Stimulated activated CD8-positive, alpha-beta memory T cell treated with anti-CD3 and anti-CD28 coated beads, Interleukin-4, amount 100 ng/mL, for 1 hour (primary cell): ENCODE measurements at places on chromosomes 16 and 17.

DNA sequence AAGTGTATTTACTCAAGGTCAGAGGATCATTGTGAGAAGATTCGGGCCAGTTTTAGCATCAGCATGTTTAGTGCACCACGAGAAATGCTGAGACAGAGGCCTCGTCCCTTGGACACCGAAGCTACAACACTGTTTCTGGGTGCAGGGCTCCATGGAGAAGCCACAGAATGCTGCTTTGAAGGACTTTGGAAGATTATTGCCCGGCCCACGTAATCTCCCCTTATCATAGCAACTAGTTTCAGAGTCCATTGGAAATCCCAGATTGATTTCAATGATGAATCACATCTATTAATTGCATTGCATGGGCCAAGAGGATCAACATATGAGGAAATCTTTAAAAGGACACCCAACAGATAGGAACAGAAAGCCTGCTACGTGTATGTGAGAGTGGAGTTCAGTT lies 156.0 kb downstream of the MAF start:
- DNase-seq, result no peak

DNA sequence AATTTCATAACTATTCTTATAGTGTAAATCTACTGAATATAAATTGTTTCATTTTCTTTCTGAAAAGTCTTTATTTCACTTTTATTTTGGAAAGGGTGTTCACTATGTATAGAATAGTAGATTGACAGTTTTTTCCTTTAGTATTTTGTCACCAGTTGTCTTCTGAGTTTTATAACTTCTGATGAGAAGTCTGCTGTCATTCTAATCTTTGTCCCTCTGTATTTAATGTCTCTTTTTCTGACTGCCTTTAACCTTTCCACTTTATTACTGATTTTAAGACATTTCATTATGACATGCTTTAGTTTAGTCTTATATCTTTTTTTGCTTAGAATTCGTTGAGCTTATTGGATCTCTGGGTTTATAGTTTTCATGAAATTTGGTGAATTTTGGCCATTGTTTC lies 166.9 kb downstream of the FTO start:
- no peak for DNase-seq

- DNase-seq, result no peak
These were observed 64.8 kb upstream of the DOC2B start for GRCh38 chr17:246226-246625.

DNA sequence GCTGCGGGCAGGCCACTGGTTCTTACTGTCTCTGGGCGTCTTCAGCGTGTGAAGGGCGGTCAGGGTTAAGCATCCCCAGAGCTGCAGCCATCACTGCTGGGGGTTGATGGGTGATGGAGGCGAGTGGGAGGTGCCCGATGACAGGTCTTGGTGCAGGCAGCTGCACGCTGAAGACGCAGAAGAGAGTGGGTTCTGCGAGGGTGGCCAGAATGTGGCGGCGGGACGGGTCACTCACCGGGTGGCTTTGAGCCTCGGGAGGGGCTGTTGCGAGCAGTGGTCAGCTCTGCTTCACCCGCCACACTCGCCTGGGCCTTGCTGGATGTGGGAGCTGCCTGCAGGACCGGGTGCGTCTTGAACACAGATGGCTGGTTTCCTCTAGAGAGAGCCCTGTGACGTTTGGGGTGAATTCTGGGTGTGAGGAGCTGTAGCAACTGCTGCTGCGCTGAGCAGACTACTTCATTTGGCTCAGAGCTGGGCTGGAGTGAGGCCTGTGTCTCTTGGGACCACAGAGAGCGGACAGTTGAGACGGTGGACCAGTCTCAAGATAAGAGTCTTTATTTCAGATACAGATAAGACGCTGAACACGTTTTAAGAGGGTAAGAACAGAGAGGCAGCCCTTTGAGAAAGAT lies 44.6 kb upstream of the ZNF750 start:
- no peak for DNase-seq

DNA sequence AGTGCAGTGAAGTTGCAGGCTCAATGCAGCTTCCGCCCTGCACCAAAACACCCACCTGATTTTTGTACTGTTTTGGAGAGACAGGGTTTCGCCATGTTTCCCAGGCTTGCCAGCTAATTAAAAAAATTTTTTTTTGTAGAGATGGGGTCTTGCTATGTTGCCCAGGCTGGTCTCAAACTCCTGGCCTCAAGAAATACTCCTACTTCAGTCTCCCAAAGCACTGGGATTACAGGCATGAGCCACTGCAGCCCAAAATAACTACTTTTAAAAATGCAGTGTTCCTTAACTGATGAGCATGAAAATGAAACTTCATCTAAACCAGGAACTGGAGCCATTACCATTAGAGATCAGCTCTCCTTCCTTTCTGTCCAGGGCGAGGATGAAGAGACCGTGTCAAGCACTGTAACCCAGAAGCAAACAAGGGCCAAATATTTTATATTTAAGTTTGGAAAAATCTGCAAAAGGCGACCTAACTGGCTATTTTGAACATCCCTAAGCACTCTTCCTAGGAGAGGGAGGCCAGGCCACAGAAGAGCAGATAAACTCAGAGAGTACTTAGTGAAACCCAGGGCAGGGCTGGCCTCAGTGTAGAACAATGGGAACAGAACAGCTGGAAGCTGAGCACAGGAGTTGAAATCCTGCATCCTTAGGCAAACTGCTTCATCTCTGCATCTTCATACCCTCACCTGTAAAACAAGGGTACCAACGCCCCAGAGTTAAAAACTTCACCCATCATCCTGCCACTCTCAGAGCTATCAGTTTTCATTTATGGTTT lies 24.0 kb downstream of the CREBBP start:
- no peak for DNase-seq

DNA sequence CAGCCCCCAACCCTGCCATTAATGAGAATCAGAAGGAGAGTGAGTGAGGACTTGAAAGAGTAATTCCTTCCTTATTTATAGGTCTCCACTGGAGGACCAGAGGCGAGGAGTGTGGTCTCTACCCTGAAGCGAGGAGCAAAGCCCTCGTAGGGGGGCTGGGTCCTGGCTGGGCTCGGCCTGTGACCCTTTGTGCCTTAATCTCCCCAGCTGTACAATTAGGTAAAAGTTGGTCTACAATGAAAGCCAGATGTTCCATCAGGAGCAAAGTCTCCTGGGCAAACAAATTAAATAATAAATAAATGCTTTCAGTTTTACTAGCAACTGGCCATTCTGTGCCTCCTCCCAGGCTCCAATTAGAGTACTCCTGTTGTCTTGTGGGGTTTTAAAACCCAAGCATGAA lies 523.5 kb upstream of the SALL1 start:
- DNase-seq, result no peak

GRCh38 chr17:76753061-76753961 lies 15.4 kb downstream of the MFSD11 start:
- no peak for DNase-seq

- DNase-seq, result no peak
These were observed 191.9 kb upstream of the KCNJ16 start for GRCh38 chr17:69883120-69883519.

GRCh38 chr16:69663846-69664245 lies 62.5 kb downstream of the NQO1 start:
- no peak for DNase-seq

DNA sequence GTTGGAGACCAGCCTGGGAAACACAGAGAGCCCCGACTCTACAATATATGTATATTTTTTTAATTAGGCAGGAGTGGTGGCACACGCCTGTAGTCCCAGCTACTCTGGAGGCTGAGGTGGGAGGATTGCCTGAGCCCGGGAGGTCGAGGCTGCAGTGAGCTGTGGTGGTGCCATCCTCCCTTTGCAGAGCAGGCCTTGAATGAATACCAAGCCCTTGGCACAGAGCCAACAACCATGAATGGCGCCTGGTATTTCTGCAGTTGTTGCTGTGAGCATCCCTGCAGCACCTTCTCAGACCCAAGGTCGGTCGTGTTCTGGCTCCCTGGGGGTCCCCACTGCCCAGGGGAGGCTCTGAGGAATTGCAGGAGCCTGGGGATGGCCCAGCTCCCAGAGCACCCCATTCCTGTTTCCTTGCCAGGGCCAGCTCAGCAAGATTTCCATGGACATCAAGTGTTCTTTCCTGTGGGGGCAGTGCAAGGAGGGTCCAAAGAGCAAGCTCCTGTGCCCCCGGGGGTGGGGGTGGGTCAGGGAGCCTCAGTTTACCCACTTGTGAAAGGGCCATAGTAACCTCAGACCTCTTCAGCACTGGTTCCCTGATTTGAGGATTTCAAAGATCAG lies 25.6 kb upstream of the RMI2 start:
- DNase-seq, result no peak

GRCh38 chr16:175011-175949 lies 1.2 kb upstream of the HBA1 start:
- DNase-seq, result no peak

DNA sequence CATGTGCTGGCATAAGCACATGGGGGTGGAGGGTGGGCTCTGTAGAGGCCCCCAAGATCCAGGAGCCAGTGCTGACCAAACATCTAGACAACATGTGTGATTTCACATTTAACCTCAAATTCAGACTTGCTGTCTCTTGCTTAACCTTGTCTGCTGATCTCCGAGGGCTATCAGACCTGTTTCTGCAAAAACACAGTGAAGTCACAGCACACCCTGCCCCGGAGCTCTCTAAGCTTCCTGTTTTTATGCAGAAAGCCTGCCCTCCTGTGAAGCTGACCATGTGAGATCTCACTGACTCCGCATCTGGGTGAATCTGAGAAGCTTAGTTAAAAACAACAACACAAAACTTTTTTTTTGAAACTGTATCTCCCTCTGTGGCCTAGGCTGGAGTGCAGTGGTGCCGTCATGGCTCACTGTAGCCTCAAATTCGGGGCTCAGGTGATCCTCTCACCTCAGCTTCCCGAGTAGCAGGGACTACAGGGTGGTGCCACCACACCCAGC lies 6.6 kb upstream of the DPEP2 start:
- DNase-seq, result no peak

- DNase-seq, result no peak
These were observed 22.6 kb downstream of the LRRC36 start for GRCh38 chr16:67349172-67349571.

- no peak for DNase-seq
These were observed 14.6 kb downstream of the AP1G1 start for GRCh38 chr16:71794018-71794417.

DNA sequence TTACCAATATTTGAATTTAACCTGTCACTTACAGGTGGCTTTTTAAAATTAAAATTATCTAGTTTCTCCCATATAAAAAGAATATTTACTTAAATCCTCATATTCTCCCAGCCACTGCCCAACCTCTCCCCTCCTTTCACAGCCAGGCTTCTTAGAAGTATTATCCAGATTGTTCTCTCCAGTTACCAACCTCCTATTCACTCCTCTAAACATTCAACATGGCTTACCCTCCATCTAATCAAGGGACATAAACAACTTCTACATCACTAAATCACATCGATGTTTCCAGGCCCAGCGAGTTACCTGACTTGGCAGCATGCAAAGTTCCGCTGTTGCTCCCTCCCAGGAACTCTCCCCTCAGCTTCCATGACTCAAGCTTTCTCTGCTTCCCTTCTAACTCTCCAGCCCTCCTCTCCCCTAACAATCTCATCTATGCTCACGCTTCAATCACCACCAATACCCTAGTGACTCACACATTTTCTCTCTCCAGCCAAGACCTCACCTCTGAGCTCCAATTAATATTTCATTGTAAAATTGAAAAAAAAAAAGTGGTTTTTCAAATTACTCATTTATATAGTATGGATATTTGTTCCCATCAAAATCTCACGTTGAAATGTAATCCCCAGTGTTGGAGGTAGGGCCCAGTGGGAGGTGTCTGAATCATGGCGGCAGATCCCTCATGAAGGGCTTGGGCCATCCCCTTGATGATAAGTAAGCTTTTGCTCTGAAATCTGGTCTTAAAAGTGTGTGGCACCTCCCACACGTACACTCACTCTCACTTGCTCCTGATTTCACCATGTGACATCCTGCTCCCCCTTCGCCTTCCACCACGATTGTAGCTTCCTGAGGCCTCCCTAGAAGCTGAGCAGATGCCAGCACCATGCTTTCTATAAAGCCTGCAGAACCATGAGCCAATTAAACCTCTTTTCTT lies 88.5 kb downstream of the HELZ start:
- no peak for DNase-seq

DNA sequence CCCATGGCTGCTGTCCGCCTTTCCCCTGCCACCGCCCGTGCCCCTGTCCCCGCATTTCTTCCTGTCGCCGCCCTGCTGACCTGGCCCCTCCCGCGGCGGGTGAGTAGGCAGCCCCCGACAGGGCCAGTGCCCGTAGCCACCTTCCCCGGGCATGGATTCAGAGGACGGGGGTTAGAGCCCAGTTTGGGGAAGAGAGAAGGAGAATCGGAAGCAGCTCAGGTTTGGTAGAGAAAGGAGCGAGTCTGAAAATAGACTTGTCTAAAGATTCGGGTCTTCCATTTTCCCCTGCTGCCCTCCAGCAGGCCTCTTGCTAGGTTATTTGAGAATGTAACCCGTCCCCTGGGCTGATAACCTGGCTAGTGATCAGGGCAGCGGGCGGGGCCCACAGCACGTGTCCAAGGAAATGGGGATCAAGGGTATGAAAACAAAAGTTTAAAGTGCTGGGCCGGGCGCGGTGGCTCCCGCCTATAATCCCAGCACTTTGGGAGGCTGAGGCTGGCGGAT lies 7.9 kb upstream of the CLDN9 start:
- DNase-seq, result no peak

DNA sequence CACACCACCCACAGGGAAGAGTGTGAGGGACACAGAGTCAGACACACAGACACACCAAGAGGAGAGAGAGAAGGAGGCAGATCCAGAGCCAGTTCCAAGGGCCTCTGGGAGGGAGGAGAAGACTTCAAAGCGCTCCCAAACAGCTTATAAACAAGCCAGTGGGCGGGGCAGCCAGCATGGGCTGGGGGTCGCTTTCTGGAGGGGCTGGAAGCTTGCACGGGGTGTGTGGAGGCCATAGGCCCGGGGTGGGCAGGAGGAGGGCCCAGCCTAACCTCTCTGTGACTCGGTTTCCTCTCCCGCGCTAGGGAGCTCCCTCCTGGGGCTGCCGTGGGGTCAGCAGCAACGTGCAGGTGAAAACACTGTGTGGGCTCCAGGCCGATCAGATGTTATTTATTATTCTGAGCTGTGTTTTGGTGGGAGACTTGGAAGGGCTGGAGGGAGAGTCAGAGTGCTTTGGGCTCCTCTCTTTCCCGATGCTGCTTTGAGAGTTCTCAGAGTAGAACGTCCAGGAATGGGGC lies 2.5 kb upstream of the WFIKKN2 start:
- no peak for DNase-seq

DNA sequence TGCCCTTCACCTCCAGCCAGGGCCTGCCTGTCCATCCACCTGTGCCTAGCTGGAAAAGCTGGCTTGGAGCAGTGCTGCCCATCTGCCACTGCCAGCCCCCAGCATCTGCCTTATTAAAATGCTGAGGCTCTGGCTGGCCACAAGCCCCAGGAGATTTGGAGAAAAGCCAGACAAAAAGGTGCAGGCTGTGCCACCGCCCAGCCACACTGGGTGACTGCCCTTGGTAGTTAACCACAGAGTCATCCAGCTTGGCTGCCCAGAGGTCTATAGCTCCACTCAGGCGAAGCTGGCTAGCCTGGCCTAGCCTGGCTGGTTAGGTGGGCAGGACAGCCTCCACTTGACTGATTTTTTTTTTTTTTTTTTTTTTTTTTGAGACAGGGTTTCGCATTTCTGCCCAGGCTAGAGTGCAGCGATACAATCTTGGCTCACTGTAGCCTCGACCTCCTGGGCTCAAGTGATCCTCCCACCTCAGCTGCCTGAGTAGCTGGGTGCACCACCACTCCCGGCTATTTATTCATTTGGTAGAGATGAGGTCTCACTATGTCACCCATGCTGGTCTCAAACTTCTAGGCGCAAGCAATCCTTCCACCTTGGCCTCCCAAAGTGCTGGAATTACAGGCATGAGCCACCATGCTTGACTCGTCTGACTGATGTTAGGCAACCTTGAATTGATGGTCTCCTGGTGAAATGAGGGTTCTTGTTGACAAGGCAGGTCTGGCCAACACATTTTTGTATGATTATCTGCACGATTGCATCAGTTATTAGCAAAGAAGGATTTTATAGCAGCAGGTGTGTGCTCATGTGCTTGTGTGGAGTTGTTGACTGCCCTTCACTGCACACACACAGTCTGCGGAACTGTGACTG lies 103.8 kb downstream of the RAB11FIP4 start:
- DNase-seq, result no peak
